ENCODE measurements at places on chromosomes 7 and 10.
A peak's percentile ranks its signal among the peaks of the same experiment; 100 is the strongest.

GRCh38 chr10:100101192-100102076 is 19.8 kb upstream of the CPN1 start:
- DNase-seq = no peak

- peak; percentile 49 for DNase-seq
Observed at GRCh38 chr10:91410638-91411371, 661 bp downstream of the HECTD2 start.

DNA sequence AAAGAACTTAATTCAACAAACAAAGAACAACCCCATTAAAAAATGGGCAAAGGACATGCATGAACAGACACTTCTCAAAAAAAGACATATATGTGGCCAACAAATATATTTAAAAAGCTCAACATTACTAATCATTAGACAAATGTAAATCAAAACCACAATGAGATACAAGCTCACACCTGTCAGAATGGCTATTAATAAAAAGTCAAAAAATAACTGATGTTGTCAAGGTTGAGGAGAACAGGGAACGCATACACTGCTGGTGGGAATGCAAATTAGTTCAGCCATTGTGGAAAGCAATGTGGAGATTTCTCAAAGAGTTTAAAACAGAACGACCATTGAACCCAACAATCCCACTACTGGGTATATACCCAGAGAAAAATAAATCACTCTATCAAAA is 19.1 kb downstream of the ZFAND4 start:
- DNase-seq = no peak

- DNase-seq = no peak
Observed at GRCh38 chr10:106508950-106509349, 655.6 kb downstream of the SORCS1 start.

- DNase-seq = no peak
Observed at GRCh38 chr7:83603649-83604048, 45.3 kb downstream of the SEMA3E start.

GRCh38 chr10:86970982-86971231 is 2.6 kb downstream of the ADIRF start:
- DNase-seq = no peak

DNA sequence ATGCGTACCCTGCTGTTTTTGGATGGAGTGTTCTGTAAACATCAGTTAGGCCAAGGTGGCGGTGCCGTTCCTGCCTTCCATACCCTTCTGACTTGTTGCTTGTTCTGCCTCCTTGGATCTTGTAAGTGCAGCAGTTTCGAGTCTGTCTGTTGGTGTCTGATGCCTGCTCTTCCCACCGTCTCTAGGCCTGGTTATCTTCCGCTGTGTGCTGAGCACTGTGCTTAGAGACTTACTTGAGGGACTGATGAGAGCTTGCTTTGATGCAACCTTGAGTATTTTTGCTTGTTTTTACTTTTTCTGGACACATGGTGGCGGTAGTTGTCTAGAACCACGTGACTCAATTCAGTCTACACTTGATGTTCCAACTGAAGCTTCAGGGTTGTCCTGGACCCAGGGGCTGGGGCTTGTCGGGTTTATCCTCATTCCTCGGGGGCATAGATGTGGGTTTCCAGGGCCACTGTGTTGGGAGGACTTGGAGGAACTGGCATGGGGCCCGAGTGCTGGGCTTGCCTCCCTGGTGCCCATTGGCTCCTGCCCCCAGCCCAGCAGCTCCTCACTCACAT is 14.4 kb upstream of the SPRN start:
- no peak for DNase-seq

DNA sequence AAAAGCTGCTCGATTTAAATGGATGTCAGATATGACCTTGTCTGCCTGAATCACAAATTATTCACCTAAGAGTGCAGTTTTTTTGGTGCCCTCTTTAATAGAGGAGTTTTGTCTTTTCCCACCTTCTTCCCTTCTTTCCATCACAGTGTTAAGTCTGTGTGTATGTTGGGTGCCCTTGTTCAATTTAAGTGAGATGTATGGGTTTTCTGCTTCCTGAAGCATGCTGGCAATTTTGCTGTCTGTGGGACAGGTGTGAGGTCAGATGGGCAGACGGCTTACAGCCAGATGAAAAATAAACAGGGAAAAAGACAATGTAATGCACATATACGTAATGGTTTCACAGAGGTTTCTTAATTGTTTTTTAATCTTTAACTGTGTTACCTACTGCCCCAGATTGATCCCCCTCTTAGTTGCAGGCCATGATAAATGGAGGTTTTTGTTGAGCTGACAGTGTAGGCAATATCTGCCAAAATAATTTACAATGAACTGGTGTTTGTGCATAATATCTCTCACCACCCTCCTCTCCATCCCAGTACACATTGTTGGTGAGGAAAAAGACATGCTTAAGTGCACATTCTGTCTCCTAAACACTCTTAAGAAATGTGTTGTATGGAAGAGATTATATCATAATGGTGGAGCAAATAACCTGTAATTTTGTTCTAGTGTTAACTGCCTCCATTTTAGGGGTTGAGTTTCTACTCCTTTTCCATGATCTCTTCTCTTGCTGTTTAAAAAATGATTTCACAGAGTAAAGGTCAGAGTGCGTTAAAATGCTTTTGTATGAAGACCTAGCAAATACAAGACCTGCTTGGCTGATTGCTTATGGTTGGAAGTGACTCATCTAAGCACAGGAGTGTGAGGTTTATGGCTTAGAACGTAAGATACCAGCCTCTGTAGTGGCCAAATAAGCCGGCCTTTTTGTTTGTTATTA is 123.9 kb downstream of the LRRC4 start:
- DNase-seq = no peak

DNA sequence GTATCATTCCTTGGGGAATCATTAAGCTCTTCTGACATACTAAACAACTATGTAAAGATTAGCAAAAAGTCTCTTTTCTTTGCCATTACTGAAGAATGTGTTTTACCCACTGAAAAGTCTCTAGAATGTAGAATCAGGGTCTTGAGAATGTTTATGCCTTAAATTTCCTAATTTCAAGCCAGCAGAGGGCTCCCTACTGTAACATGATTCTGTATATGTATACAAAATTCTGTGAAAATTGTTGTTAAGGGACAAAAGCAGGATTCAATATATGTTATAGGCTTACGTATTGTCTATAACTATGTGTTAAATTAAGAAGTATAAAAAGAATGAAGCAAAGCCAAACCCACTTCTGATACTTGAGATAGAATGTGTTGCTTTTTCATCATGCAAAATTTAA is 296.9 kb upstream of the DGKB start:
- peak; percentile 47 for DNase-seq

DNA sequence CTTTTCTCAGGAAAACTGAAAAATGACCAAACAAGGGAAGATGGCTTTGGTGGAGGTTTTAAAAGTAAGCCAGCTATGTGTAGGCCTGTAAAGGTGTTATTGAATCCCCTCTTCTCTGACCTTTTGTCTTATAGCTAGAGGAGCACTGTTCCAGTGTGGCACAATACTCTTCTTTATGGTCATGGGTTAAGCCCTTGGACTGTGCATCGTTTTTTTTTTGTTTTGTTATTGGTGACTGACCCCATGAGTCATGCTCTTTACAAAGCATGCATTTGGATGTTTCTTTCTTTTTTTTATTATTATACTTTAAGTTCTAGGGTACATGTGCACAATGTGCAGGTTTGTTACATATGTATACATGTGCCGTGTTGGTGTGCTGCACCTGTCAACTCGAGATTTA is 19.6 kb upstream of the FAM25A start:
- no peak for DNase-seq

GRCh38 chr10:105252911-105253310 is 611.8 kb downstream of the SORCS3 start:
- no peak for DNase-seq

DNA sequence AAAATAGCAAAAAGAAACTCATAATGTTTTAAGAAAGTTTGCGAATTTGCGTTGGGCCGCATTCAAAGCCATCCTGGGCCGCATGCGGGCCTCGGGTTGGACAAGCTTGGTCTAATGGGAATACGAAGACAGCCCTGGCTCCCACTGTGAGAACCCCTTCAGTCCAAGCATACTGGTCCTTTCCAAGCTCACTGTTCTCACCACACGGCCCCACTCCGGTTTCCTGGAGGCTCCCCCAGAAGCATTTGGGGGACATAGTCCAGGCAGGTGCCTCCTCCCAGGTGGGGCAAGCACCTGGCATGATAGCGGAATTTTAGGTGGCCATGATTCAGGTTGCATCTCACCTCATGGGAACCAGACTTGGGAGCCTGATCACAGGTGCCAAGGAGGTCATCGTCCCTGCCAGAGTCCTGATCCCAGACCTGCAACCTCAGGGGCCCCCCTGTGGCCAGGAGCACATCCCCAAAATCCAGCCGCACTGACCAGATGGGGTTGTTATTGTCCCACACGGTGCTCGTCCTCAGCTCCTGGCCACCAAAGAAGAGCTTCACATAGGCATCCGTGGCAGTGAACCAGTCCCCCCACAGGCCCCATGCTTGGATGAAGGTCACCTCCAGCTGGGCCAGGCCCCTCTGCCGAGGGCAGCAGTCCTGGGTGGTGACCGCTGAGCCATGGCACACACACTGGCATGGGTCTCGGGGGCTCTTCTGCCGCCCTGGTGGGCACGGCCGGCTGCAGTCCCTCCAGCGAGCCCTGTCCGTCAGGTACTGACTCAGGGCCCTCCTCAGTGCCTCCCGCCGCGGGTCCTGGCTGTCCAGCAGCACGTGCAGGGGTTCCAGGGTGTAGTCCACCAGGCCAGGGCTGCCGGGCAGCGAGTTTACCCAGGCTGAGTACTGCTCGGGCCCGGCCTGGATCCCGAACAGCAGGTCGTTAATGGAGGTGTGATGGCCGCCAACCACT is 4.4 kb downstream of the PRF1 start:
- no peak for DNase-seq

DNA sequence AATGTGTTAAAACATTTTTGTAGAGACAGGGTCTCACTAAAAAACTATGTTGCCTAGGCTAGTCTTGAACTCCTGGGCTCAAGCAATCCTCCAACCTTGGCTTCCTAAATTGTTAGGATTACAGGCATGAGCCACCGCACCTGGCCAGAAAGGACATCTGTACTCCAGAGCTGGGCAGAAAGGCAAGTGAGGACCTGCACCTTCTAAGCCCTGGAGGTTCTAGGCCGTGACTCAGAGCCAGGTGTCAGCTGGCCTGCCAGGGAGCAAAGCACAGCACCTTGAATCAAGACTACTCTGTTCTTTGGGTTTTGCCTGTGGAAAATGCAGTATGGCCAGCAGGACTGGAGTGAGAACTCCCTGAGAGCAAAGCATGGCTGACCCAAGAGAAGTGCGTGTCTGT is 396.5 kb downstream of the ADRA2A start:
- no peak for DNase-seq

- DNase-seq = peak; percentile 26
Observed at GRCh38 chr7:33813331-33813730, 92.0 kb upstream of the BMPER start.

- DNase-seq = peak; percentile 44
Observed at GRCh38 chr7:13848681-13849131, 140.8 kb downstream of the ETV1 start.

GRCh38 chr10:13959443-13960359 is 371.0 kb downstream of the FRMD4A start:
- DNase-seq = no peak

DNA sequence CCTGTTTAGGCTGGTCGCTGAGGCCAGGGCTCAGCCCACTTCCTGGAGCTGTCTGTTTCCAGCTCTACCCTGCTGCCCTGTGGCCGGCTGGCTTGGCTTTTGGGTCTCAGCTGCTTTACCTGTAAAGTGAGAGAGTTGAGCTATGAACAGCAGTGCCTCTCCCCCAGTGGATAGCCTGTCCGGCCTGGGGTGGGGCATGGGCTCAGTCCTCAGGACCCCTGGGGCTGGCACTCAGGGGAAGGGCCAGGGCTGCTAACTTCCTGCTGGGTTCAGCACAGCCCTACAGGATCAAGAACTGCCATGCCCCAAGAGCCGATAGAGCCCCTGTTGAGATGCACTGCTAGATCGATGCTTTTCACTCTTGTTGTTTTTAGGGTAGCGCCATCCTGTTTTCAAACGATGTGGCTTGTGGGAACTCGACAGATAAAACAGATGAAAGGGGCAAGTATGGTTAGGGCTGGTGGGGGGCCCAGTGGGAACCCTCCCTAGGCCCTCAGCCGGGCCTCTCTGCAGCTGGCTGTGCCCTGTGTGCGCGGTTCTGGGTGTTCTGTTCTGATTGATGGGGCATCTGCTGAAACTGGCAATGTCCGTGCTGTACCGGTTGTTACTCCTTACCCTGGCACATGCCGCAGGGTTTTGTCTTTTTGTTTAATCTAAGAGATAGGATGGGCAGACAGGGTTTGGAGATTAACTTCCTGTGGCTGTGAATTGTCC is 10.0 kb upstream of the SFRP5 start:
- no peak for DNase-seq

- DNase-seq = no peak
Observed at GRCh38 chr7:92749832-92750446, 86.4 kb downstream of the CDK6 start.

- DNase-seq = peak; percentile 60
Observed at GRCh38 chr10:12656518-12657142, 307.3 kb downstream of the CAMK1D start.

GRCh38 chr10:67487199-67487598 is 208.8 kb downstream of the CTNNA3 start:
- DNase-seq = no peak

GRCh38 chr10:125316436-125316835 is 156.1 kb upstream of the CTBP2 start:
- no peak for DNase-seq

- no peak for DNase-seq
Observed at GRCh38 chr10:123948030-123948823, 56.6 kb upstream of the CPXM2 start.

- no peak for DNase-seq
Observed at GRCh38 chr10:86218160-86218559, 148.4 kb downstream of the GRID1 start.

DNA sequence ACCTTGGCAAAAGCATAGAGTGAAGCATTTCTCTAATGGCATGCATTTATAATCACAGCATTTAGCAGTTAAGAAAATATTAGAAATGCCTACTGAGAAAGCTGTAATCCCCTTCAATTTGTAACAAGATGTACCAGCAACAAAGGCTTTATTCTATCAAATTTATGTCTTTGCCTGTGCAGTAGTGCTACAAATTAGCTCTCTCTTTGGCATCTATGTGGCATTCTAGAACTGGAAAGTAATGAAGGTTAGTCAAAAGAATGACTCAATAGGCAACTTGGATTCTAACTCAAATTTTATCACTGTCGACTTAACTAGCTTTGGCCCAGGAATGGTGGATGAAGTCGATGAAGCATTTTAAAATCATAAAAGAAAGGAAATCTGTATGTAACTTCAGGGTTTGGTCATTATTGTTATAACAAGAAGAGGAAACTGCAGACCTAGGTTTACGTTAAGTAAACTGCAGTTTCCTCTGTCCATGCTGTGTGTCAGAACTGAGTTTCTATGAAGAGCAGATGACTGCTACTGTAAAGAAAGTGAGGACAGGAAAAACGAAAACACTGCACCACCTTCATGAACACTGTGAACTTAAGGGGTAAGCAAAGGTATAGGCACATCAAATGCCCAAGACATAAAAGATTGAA is 140.0 kb downstream of the RAPGEF5 start:
- no peak for DNase-seq

DNA sequence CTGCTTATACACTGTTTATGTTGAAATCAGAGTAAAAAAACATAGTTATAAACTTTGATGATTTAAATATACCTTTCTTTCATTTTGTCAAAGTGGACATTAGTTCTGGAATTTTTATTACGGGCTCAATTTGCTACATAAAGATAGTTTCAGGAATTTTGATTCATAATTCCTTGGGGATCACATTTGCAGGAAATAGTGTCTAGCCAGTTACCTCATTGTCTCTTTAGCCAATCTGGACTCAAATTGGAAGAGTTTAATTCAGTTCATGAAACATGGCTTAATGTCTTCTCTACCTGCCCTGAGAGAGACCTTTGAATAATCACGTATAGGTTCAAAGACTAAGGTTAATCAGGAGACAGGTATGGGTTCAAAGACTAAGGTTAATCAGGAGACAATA is 262.6 kb downstream of the HGF start:
- no peak for DNase-seq

All from fibroblast of skin of scalp (primary cell).